Testis (tissue), 5 donors: ENCODE measurements at places on chromosomes 2 and 18.

- no peak for DNase-seq
Measured at GRCh38 chr18:9838144-9838877, 47.5 kb upstream of the TXNDC2 start.

DNA sequence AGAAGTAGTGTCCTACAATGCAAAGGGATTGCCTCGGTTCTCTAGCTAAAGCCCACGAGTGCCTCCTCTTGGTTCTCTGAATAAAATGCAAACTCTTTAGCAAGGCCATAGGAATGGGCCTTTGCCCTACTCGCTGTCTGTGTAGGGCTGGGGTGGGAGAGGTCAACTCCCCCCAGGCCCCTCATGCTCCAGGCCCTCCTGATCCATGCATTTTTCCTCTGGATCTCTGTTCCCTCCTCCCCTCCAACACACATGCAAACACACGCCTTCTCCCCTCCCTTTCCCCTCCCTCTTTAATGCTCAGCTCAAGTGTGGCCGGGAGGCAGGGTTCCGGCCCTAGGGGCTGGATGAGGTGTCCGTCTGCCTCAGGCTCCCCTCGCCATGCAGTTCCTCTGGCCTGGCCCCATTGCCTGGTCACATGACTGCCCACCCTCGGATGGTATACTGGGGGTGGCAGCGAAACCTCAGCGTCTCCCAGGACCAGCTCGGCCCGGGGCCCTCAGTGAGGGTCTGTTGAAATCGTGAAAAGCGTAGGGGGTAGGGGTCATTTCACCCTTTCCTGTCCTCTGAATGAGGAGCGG lies 14.9 kb upstream of the KLF11 start:
- no peak for DNase-seq

DNA sequence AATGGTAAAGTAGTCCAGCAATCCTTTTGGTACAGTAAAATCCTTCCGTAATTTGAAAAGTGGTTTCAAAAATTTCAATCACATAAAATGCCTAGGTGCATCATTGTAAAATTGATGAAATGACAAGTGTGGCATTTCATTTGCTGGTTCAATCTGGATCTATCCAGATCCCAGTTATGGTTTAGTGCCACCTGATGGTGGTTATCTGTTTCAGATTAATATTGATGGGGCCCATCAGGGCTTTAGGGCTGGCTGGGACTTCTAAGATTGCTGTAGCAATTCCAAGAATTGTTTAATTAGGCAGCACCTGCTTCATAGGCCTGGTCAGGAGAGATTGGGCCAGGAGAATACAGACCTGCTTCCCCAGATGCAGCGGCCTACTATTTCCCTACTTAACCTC lies 55.5 kb upstream of the PIK3C3 start:
- DNase-seq: no peak

DNA sequence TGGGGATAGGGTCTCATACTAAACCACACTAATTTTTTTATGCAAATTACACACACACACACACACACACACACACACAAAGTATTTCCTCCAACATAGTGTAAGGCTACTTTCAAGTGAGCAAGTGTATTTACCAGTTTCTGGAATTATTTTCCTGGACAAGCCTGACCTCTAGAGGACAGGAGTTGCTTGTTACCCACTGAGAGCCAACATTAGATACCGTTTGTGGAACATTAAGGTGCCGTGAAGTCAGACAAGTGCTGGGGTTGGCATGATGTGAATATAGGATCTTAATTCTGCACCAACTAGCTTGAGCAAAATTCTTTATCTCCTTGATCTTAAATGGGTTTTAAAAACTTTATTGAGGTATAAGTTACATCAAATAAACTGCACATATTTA lies 39.3 kb upstream of the SERPINB2 start:
- DNase-seq: no peak

GRCh38 chr2:236590846-236591245 lies 21.2 kb downstream of the ACKR3 start:
- DNase-seq: no peak

GRCh38 chr2:86372133-86372532 lies 34.7 kb upstream of the REEP1 start:
- no peak for DNase-seq

- no peak for DNase-seq
Measured at GRCh38 chr2:100252811-100253698, 69.2 kb downstream of the LONRF2 start.

DNA sequence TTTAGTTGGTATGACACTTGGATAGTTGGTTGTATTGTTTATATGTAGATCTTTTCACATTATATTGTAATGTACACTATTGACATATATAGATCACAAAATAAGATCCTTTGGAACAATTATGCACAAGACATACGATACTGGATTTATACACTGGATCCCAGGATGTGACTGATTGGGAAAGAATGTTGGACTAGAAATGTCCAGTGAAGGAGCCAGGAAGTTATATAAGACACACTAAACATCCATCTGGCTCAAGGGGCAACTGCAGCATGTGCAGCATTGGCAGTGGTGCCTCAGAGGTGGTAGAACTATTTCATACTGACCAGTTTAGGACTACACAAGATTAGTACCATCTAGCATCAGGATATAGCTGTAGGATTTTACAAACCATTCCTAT lies 104.9 kb downstream of the TRABD2A start:
- no peak for DNase-seq

GRCh38 chr2:102041351-102041750 lies 49.6 kb downstream of the IL1R2 start:
- DNase-seq: no peak

GRCh38 chr2:220373878-220374277 lies 746.4 kb downstream of the SLC4A3 start:
- DNase-seq: no peak

DNA sequence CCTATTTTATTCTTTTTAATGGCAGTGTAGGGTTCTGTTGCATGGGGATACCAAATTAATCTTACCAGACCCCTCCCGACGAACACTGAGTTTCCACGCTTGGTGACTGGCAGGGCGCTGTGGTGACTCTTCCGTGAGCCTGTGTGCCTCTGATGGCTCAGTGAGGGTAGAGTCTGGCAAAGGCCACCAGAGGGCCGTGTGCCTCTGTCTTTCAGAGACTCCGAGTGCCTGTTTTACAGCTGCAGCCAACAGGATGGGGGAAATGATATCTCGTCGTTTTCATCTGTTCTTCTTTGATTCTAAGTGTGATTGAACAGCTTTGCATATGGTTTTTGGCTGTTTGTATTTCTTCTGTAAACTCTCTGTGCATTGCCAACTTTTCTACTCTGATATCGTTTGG lies 99.8 kb downstream of the ZNF236 start:
- DNase-seq: peak; percentile 61

DNA sequence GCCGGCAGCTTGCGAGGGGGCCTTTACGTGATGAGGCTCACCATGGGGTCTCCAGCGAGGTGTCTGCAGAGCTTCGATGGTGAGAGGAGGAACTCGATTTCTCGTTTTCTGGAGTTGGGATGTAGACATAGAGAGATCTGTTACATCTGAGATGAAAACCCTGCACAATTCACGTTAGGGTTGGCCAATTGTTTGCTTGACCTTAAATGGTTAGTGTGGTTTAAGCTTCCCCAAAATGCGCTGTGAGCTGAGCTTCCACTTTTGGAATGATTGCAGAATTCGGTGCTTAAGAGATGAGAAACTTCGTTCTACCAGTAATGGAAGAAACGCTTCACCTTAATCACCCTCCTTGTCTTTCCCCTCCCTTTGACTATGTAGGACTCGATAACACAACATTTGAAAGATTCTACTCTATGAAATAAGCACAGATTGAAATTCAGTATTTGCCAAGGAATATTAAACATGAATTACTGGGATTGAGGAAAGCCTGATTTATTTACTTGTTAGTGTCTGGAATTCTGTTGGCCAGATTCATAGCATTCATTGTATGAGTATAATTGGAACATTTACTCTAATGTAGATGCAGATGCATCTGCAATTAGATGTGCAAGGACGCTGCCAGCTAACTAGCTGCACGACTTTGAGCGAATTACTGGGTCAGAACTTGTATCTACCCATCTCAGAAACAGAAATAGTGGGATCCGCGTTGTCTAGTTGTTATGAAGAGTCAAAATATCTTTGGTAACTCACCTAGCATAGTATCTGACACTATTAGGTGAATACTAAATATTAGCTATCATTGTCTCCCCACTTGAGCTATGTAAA lies 1.6 kb upstream of the KLF7 start:
- DNase-seq: no peak

- DNase-seq: no peak
Measured at GRCh38 chr2:151114874-151115273, 146.8 kb downstream of the RBM43 start.

GRCh38 chr2:174025271-174026121 lies 60.3 kb upstream of the SP3 start:
- DNase-seq: peak; percentile 86

- no peak for DNase-seq
Measured at GRCh38 chr2:109535217-109535946, 78.4 kb downstream of the SEPTIN10 start.

DNA sequence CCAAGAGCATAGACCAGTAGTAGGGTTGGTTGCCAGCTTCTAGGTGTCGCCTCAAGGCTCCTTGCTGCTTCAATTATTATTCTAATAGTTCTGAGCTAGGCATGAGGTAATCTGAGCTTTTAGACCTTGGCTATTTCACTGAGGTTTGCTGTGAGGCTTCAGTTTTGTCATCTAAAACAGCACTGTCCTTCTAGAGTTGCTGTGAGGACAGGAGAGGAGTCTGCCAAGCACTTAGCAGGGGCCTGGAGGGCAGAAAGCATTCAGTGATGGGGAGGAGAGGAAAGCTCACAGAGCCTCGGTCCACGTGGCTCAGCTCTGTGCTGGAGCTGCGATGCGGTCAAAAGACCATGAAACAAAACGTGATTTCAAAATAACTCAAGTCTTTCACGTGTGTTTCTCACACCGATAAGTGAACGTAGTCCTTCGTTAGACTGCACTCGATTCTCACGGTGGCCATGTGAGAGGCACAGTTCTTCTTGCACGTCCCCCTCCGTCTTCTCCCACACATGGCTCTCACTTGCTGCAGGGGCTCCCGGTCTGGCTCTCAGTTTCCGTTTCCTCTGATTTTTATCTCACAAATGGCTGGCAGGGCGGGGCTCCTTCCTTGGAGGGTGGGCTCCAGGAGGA lies 113.7 kb downstream of the B3GNT2 start:
- DNase-seq: no peak

DNA sequence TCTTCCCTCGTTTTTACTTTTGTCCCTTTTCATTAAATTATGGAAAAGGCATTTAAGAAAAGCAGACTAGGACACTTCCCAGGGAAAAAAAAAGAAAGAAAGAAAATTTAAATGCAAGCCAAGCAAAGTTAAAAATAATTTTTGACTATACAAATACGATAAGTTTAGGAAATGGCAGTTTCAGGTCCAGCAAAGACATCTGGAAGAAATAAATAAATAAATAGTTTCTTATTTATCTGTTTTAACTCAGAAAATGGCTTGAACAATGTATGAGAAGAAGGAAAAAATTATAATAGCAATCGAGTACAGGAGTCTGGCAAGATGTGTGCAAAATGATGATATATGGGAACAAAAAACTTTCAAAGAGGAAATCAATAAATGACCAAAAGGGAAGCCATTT lies 114.6 kb upstream of the NCKAP5 start:
- no peak for DNase-seq

GRCh38 chr2:119756837-119757236 lies 2.9 kb upstream of the PTPN4 start:
- DNase-seq: peak; percentile 67

DNA sequence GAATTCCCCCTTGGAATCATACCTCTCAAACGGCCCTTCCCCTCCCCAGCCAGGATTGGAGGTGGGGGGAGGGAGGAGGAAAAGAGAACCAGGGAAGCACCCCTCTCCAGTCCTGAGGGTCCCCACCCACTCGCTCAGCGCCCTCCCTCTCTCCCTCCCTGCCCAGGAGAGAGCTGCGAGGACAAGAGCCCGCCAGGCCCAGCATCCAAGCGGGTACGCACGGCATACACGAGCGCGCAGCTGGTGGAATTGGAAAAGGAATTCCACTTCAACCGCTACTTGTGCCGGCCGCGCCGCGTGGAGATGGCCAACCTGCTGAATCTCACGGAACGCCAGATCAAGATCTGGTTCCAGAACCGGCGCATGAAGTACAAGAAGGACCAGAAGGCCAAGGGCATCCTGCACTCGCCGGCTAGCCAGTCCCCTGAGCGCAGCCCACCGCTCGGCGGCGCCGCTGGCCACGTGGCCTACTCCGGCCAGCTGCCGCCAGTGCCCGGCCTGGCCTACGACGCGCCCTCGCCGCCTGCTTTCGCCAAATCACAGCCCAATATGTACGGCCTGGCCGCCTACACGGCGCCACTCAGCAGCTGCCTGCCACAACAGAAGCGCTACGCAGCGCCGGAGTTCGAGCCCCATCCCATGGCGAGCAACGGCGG lies 14.4 kb downstream of the HOXD3 start:
- no peak for DNase-seq

- DNase-seq: no peak
Measured at GRCh38 chr18:70428439-70428838, 139.6 kb downstream of the SOCS6 start.

GRCh38 chr2:148981324-148981723 lies 57.2 kb upstream of the LYPD6B start:
- peak; percentile 54 for DNase-seq

- DNase-seq: no peak
Measured at GRCh38 chr2:240145461-240145860, 5.0 kb upstream of the OTOS start.

DNA sequence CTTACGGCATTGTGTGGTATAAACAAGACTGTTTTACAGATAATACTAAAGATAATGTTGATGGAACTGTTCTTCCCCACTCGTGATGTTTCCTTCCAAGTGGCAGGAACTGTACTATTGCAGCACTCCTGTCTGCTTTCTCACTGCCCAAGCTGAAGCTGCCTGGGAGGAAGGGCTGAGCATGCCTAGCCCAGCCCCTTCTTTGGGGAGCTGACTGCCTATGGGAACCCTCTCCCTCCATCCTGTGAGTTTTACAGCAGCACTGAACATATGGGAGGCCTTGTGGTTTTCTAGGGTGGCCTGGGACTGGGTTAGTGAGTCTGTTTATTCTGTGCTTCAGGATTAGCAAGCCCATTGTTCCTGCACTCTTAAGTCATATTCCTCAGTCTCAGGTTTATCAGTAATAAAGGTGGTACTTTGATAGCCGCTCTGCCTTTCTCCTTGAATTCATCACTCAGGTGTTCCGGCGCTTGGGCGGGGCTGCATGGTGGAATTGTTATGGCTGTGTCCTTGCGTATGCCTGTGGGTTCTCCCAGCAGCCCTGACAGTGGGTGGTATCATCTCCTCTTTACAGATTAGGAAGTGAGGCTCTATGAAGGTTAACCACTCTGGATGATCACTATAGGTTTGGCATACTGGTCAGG lies 379.7 kb downstream of the PTPRM start:
- DNase-seq: peak; percentile 19

- DNase-seq: no peak
Measured at GRCh38 chr2:74292751-74293150, 50.5 kb downstream of the SLC4A5 start.

GRCh38 chr2:179201869-179202268 lies 62.8 kb downstream of the SESTD1 start:
- no peak for DNase-seq
